ENCODE measurements at places on chromosomes 1 and 21.

- no peak for DNase-seq
Observed at GRCh38 chr1:185207170-185207569, 50.2 kb downstream of the SWT1 start.

DNA sequence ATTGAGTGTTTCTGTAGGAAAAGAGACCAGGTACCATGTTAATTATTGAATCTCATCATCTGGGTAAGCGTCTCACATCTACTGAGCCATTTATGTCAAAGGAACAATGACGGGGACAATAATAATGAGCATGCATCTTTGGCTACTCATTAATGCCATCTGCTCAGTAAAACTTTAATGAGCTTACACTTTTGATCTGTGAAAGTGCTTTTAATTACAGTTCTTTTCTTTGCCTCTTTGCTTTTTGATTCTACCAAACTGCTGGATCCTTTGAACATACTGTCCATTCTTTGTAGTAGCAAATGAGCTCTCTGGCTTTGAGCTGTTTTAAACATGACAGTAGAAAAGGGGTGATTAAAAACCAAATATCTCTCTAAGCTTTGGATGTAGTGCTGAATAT lies 181.2 kb upstream of the IVNS1ABP start:
- no peak for DNase-seq

GRCh38 chr1:87115317-87115890 lies 201.0 kb downstream of the HS2ST1 start:
- DNase-seq: no peak

- no peak for DNase-seq
Observed at GRCh38 chr1:29939079-29939478, 702.8 kb downstream of the PTPRU start.

- DNase-seq: no peak
Observed at GRCh38 chr1:181140398-181140797, 51.9 kb downstream of the IER5 start.

- DNase-seq: no peak
Observed at GRCh38 chr1:175845985-175846384, 102.6 kb upstream of the TNR start.
